ENCODE measurements at places on chromosomes 4 and X.

DNA sequence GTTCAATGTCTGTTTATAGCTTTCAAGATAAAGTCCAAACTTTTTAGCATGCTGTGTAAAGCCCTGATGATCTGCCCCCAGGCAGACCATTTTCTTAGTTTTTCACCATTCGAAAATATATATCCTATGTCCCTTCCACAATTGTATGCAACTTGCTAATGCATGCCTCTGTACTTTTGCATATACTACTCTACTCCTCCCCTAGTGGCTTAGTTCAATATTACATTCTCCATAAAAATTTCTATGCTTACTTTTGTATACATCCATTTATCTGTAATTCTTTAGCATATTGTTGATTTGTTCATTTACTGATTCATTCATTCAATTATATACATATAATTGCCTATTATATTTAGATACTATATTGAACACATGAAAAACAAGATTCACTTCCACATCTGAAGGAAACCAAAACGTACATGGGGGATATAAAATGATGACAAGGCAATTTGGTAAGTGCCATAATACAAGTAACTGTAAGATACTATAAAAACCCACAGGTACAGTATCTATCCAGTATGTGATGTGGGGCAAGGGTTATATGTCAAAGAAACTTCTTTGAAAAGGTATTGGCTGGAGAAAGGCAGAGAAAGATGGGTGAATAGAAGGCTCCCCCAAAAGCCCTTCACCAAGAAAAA lies 902.5 kb downstream of the FAM133A start:
- no peak for DNase-seq

DNA sequence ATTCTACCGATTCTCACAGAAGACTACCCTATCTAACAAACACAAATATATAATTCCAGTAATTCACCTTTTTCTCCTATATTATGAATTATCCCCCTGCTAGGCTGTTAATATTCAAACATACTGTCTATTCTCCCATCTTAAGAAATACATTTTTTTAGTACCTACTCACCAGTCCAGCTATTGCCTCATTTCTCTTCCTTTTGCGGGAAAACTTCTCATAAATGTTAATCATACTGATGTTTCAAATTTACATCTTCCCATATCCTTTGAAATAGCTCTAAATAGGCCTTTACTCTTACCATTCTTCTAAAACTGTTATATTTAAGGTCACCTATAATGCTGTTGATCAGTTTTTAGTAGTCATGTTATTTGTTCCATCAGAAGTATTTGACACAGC lies 759.1 kb upstream of the SLIT2 start:
- no peak for DNase-seq

- no peak for DNase-seq
These were observed 3.5 kb upstream of the RNF212 start for GRCh38 chr4:1116838-1117237.

DNA sequence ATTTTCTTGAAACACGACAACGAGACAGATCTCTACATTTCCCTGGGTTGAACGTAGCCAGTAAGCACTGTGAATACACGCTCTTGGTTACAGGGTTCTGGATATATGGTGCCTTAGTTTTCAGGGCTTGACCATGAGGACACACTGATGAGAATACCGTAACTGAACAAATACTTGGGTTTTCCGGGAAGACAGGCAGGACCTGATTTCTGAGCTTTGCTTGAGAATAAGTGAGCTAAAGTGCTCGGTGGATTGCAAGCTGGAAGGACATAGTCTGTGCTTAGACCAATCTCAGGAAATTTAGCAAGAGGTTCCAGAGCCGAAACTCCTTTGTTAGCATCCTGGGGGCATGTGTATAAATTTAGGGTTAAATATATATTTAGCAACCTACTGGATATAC lies 876 bp upstream of the TACR3 start:
- DNase-seq = no peak

GRCh38 chr4:104507112-104507511 lies 12.4 kb upstream of the CXXC4 start:
- no peak for DNase-seq

DNA sequence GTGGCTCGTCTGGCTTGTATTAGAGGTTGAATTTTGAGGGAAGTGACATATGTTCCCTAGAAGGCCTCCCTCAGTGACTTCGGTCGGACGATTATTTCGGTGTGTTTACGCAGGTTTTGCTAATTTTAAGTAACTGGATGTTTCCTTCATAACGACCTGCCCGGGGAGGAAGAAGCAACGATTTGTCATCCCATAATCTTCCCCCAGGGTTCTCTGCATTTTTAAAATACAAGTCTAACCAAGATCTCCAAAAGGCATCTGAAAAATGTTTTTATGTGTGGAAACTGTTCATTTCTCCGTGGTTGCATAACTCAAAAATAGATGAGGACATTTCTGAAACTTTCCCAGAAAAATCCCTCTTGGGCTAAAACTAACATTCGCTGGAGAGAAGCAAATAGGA lies 195.4 kb downstream of the SHOX start:
- DNase-seq = no peak

DNA sequence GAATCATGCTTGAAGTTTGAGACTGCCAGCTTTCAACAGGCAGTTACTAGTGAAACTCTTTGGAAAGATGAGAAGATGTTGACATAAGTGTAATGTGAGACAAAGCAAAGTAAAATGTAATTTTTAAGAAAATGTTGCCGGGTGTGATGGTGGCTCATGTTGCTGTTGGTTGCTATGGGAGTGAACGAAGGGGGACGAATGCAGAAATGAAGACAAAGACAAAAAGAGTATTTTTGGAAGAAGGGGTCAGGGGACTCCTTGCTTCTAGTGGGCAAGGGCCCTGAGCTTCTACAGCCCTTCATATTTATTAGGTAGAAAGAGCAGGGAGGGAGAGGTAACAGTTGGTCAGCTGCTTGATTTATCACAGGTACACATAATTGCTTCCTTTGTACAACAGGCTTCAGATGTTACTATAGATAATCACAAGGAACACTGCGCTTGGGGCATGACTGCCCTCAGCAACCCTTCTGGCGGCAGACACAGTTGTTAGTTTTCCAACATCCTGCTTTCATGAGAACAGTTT lies 11.9 kb upstream of the UGDH start:
- no peak for DNase-seq

- no peak for DNase-seq
These were observed 5.5 kb upstream of the TLR10 start for GRCh38 chr4:38788317-38788716.

DNA sequence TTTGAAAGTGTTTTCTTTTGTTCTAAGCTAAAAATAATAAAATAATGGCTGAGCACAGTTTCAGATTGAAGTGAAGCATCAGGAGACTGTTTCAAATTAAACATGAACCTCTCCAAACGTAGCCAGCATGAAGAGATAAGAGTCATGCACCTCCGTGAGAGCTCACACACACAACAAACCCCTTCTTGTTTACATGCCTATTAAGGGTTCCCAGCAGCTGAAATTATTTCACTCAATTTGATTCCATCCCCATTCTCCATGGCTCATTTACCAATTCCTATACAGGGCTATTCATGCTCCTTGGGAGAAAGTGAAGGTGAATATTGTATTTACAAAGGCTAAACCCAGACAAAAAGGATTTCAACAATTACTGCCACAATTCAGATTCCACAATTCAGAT lies 954.1 kb upstream of the INTU start:
- DNase-seq = peak; percentile 6

- peak; percentile 16 for DNase-seq
These were observed 1.1 kb downstream of the SLIT2 start for GRCh38 chr4:20252656-20253282.

DNA sequence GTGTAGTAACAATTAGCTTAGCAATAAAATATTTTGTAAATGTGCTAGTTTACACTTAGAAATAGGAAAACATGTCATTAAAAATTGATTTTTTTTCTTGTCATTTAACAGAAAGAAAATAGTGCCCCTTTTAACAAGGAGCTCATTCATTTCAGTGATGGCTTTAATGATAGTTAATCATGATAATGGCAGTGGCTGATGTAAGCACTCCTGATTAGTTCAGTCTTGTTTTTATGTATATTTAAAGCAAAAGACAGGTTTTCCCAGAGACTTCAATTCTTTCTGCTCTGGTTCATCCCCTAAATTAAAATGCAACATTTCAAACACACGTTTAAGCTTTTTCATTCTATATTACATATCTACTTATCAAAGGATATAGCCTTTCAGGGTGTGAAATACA lies 1039.5 kb upstream of the PCDH7 start:
- DNase-seq = no peak

DNA sequence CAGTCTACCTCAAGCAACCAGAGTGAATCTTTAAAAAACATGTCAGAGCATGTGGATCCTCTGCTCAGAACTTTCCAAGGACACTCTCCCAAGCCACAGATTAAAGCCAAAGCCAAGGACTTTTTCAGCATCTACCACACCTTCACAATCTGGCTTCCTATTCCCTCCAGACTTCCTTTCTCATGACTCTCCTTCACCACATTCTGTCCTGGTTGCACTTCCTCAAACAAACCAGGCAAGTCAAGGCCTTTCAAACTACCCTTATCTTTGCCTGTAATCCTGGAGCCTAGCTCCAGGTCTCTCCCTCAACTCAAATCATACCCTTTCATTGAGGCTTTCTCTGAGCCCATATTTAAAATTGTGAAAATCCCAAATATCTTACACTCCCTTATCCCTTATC lies 191.6 kb upstream of the GALNTL6 start:
- no peak for DNase-seq

DNA sequence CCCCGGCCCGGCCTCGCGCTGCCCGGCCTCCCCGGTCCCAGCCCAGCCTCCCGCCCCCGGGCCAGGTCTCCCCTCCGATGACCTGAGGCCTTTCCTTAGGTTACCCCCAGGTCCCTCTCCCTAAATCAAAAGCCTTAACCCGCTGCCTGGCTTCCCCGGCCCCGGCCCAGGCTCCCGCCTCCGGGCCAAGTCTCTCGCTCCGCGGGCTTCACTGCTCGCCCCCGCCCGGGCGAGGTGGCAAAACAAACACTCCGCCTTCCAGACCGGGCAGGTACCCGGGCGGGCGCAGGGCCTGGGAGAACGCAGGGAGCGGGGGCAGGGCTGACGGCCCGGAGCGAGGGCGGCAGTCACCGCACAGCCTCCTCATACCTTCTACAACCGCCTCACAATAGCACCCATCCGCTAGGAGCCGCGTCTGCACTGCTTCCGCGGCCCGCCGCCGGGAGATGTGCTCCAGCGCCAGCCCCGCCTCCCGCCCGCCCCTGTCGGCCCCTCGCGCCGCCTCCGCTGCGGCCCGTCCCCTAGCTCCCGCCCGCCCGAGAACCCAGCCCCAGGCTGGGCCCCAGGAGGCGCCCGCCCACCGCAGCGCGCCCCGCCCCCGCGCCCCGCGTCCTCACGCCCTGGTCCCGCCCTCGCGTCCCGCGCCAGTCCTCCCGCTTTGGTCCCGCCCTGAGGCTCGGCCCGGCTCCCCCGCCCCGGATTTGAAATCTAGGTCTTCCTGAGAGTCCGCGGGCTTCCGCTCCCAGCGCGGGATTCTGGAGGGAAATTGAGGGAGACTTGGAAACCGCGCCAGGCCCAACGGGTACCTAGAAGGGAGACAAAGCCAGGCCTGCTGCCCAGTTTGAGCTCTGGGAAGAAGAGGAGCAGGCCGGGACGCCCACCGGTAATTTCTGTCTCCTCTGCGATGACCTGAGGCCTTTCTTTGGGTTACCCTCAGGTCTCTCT lies at the start of the genes CASP3 and PRIMPOL:
Gene CASP3 (minus strand): TSS at position 422 of the 945 bp plus-strand sequence. CDS start 10,994 bp downstream, outside the sequence.
Gene PRIMPOL (plus strand): TSS at position 713 of the 945 bp plus-strand sequence. CDS start 7,403 bp downstream, outside the sequence.
- DNase-seq = peak; percentile 95

DNA sequence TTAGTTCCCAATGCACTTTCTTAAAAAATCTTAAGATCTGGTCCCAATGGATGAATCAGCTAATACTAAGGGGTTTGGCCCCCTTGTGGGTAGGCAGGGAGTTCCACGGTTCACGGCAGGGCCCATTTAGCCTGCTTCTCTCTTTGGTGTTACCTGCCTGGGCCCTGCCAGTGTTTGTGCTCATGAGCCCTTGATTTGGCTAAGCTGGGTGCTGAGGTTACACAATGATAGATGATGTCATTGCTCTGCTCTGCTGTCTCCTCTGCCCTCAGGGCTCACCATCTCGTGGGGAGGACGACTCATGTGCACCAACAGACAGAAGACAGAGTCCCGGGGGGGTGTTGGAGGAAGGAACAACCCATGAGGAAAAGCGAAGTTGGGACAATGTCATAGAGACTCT lies 24.4 kb downstream of the RTL5 start:
- no peak for DNase-seq

- DNase-seq = no peak
These were observed 76.9 kb downstream of the TMLHE start for GRCh38 chrX:155535866-155536265.

DNA sequence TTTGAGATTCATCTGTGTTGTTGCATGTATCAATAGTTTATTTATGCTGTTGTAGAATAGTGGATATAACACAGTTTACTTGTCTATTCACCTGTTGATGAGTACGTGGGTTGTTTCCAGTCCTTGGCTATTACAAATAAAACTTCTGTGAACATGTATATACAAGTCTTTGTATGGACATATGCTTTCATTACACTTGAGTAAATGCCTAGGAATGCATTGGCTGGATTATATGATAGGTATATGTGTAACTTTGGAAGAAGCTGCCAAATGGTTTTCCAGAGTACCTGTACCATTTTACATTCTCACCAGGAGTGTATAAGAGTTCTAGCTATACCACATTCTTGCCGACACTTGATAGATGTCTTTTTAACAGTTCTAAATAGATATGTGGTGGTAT lies 16.5 kb downstream of the ART3 start:
- DNase-seq = no peak

GRCh38 chr4:114600672-114601071 lies 2.1 kb downstream of the UGT8 start:
- no peak for DNase-seq

GRCh38 chrX:30659421-30659820 lies 6.2 kb downstream of the GK start:
- DNase-seq = no peak

GRCh38 chrX:140505421-140506337 lies 810 bp upstream of the SOX3 start:
- no peak for DNase-seq

DNA sequence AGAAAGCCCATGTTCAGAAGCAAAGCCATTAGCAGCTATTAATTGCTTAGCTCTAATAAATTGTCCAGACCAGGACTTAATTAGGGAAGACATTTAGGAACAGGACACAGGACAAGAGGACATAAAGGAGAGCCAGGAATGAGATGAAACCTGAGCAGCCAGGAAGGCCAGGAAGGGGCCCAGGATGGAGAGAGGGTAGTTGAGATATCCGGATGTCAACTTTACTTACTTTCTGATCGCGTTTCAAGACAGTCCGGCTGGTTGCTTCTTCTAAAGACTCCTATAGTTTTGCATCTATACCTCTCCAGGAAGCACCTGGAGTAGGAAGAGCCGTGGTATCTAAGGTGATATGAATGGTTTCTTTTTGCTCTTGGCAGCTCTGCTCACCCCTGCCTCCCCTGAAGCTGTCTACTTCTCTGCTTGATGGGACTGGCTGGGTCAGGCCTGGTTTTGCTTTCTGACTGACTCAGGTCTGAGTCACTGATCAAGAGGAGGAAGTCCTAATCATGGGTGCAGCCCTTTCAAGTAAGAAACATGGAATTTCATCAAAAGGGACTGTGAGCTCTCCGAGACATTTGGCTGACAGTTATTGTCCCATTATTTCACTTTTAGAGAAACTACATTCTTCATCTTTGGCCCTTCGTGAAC lies 733.3 kb downstream of the RPA4 start:
- DNase-seq = no peak

GRCh38 chr4:122772311-122772710 lies 39.8 kb downstream of the BBS12 start:
- DNase-seq = no peak

GRCh38 chr4:21991050-21991449 lies 42.5 kb upstream of the KCNIP4 start:
- DNase-seq = no peak

GRCh38 chr4:103845075-103845474 lies 125.3 kb upstream of the TACR3 start:
- DNase-seq = no peak
